ENCODE measurements at places on chromosomes 11 and 22.

DNA sequence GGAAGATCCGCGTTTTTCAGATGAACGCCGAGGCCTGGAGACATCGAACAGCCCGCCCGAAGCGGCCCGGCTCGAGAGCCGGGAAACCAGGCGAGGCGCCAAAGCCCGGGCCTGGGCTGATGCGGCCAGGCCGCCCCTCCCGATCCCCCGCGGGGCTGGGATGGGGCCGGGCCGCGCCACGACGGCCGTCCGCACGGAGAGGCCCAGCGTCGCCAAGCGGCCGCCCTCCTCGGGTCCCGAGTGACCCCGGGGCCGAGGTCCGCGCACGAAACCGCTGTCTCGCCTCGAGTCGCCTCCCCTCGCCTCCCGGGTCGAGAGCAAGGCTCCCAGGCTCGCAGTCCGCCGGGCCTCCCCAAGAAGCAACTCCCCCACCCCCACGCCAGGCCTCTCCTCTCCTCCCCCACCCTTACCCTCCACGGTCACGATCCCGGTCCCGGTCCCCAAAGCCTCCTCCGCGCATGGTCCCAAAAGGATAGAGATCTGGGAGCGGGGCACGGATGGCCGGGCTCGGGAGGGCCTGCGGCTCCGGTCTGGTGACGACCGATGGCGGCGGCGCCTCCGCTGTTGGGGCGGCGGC is 482 bp downstream of the DDX17 start:
- peak; percentile 41 for DNase-seq

- DNase-seq: no peak
These were observed 4.4 kb downstream of the SCN4B start for GRCh38 chr11:118148240-118148639.

DNA sequence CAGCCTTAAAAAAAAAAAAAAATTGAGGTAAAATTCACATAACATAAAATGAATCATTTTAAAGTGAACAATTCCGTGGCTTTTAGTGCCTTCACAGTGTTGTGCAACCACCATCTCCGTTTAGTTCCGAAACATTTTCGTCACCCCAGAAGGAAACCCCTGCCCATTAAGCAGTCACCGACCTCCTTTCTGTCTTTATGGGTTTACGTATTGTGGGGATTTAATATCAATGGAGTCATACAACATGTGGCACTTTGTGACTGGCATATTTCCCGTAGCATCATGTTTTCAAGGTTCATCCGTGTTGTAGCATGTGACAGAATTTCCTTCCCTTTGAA is 65.5 kb downstream of the BCR start:
- DNase-seq: no peak

DNA sequence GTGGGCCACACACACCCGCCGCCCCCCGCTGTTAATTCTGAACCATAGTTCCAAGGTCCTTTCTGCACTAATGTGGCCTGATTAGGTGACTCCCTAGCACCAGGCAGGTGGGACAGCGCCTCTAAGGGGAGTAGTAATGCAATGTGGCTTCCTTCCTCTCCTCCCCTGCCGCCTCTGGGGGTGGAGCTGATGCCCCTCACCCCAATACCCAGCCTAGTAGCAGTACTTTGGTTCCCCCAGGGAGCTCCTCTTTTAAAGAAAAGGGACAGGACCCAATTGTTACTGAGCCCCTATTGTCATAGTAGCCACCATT is 14.4 kb downstream of the RTN4RL2 start:
- DNase-seq: no peak

DNA sequence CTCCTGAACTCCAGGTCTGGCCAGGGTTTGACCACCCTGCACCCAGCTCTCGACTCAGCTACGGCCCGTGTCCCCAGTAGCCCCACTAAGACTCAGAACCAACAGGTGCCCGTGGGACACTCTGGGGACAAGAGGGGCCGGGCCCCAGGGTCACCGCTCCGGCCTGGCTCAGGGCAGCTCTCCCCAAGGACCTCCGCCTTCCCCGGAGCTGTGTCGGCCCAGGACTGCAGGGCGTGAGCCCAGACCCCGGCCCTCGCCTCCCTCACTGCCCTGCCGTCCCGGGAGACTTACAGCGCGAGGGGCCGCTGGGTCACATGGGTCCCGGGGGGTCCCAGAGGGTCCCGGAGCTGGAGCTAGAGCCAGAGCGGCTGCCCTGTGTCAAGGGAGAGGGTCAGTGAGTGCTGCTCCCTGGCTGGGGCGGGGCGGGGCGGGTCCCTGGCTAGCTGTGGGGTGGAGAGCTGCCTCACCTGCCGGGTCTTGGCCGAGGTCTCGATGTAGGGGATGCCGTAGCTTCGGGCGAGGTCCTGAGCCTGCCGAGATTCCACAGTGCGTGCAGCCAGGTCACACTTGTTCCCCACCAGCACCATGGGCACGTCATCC is 2.3 kb downstream of the HRAS start:
- no peak for DNase-seq

DNA sequence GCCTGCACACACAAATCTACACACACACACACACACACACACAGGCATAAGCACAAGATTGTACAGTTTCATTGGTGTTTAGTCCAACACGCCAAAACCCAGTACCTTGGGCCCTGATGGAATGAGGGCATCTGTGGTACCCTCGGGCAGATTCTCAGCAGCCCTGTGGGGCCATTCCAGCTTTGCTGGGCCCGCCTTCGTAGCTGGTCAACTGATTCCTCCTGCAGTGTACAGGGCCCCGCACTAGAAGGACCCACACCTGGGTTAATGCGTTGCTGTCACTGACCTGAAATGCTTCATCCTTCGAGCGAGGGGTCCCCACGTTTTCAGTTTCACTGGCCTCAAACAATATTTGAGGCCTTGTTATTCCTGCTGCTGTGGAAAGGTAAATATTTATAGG is 731.2 kb downstream of the BRD1 start:
- no peak for DNase-seq

- no peak for DNase-seq
These were observed 85.7 kb downstream of the CSNK2A3 start for GRCh38 chr11:11267312-11267711.
